Activated T-cell treated with anti-CD3 and anti-CD28 coated beads, Interleukin-2, amount 50 U/mL, for 48 hours (primary cell): ENCODE measurements at places on chromosomes 13 and 19.

- no peak for DNase-seq
Observed at GRCh38 chr13:91639330-91639729, 240.9 kb downstream of the GPC5 start.

DNA sequence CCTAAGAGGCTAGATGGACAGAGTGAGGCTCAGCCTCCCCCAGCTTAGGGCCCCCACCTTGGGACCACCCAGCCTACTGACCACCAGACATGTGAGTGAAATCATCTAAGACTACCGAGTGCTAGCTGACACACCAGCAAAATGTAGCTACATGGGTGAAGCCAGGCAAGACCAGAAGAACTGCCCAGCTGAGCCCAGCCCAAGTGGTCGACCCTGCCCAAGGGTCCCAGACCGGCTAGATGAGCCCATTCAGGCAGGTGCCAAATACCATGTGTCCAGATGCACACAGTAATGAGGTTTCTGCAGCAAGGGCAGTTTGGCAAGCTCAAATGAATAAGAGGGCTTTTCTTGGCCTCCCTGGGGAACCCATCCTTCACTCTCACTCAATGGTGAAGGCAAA is 56.6 kb downstream of the ZNF557 start:
- DNase-seq = no peak

- no peak for DNase-seq
Observed at GRCh38 chr13:34065928-34066327, 248.0 kb downstream of the RFC3 start.

GRCh38 chr19:20926796-20927195 is 3.7 kb downstream of the ZNF85 start:
- no peak for DNase-seq
